ENCODE measurements at places on chromosomes 4 and X.

DNA sequence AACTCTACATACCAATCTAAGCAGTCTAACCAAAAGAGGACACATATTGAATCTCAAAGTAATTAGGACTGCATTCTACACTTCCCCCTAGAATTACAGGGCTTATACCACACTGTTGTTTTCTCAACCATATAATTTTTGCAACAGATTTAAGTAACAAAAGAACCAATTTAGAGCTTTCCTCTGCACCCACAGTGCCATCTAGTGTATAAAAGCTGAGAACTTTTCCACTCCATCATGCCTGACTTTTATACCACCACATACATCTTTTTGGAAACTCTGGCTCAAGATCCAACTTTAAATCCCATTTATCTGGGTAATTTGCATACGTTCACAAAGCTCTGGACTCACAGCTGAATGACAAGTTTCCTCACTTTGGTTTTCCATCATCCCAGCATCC lies 99.5 kb downstream of the EFHC2 start:
- DNase-seq, result peak; percentile 52

GRCh38 chrX:39377157-39377556 lies 575.9 kb downstream of the MID1IP1 start:
- no peak for DNase-seq

DNA sequence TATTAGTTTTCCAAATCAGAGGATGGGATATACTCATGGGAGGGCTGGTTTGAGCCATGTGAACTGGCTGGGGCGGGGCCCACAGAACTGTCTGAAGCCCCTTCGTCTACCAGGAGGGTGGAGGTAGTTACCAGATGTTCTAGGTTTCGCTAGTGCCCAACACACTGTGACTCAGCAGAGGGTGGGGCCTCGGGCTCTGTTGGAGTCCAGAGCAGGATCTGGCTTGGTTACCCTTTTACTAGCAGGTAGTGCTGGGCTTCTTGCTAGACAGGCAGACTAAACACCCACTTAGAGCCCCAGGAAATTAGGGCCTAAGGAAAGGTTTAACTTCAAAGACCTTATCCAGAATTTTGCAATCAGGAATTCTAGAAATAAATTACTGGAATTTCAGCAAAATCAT lies 56.2 kb upstream of the CHRDL1 start:
- no peak for DNase-seq

- no peak for DNase-seq
Measured at GRCh38 chr4:111788099-111788498, 357.2 kb upstream of the FAM241A start.

DNA sequence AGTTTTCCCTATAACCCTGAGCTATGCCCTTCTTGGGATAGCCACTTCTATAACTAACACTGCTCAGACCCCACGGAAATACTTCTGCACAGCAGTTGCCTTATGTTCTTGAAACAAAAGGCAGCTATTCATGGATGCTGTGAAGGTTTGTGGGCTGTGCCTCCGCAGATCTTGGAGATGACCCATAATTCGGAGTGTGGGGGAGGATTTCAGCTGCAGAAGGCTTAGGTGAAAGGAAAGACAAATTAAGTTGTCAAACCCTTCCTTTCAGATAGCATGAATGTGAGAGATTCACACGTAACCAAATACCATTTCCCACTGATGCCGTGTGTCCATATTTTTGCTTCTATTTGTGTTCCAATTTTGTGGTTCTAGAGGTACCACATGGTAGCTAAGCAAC lies 38.1 kb upstream of the NYX start:
- DNase-seq, result no peak

DNA sequence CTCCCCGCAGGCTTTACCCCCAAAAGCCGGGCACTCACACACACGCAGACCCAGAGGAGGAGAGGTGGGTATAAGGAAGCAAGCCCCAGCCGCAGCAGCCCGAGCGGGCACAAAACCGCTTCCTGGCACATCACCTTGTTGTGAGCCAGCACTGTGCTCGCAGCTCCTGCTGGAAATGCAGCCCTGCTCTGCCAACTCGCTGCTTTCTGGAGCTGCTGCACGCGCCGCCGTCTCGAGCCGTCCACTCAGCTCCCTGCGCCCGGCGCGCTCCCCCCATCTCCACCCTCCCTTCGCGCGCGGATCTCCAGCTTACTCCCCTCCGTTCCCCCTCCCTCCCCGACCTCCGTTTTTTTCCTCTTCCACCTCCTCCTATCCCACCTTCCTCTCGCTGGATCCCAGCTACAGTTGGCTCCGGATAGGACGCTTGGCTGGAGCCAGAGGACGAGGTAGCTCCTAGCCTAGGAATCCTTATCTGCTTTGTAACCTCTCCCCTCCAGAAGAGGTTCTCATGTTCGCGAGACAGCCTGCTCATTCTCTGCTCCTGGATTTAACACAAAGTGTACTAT lies at the start of gene SPOCK3:
SPOCK3 (minus strand) TSS at position 179 of the 566 bp plus-strand sequence.
- DNase-seq, result peak; percentile 4

GRCh38 chrX:28609917-28610613 lies 22.8 kb downstream of the IL1RAPL1 start:
- DNase-seq, result no peak

DNA sequence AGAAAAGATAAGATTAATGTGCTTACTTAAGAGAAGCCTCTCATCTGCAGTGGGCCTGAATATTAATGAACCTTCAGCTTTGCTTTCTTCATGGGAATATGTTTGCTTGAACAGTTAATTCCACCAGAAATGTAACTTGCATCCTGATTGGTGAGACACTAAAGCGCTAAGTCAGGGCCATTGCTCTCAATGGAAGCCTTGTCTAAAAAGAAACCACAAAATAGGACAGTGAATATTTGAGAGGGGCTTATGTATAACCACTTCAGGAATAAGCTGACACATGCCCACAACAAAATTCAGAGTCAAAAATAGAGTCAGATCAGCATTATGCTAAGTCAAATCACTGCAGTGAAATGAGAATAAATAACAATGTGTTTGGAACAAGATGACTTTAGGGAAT lies 1125.8 kb downstream of the STIM2 start:
- DNase-seq, result no peak

DNA sequence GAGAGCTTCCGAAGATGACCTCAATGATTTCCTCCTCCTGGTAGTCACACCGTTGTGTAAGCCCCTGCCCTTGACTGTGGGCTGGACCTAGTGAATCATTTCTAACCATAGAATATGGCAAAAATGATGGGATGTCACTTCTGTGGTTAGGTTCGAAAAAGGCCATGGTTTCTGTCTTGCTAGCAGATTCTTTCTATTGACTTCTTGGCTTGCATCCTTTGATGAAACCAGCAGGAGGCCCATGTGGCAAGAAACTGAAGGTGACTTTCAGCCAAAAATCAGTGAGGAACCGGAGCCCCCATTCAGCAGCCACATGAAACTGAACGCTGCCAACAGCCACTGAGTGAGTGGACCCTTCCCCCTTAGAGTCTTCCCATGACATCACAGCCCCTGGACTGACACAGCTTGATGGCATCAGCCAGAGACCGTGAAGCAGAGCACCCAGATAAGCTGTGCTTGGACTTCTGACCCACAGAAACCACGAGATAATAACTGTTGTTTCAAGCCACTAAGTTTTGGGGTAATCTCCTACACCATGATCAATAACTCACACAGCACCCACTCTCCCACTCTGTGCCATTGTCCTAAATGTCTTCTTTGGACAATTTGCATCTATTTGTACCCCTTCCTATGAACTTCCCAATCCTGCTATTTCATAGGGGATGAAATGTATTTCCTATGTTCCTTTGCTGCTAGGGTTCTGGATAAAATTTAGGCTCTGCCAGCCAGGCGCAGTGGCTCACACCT lies 148.0 kb upstream of the STX18 start:
- no peak for DNase-seq

- no peak for DNase-seq
Measured at GRCh38 chrX:123755107-123755506, 22.3 kb upstream of the THOC2 start.

DNA sequence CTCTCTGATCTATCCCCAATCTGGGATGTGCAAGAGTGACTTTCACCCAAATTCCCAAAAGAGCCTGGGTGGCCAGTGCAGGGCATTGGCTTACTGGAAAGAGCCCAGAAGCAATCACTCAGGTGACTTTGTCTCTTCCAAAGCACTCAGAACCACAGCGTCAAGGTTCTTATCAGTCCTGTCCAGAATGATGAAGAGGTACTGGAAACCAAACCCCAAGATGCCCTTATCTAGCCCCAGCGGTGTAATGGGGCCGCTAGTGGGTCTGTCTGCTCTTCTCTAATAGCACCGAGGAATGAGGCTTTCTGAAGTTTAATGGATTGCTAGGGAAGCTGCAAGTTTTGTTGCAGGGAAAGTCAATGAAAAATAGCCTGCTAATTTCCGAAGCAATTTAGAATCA lies 21.6 kb downstream of the CLNK start:
- no peak for DNase-seq

Measured in NCI-H1694 (cell line).